ENCODE measurements at places on chromosomes 6 and 20. TPM values are rescaled to one million over a fixed set of nuclear protein-coding genes. Genes with fewer than 3 reads are reported as not detected.

Gene IPCEF1
- polyA plus RNA-seq = 1.2 TPM

Gene COX4I2
- polyA plus RNA-seq = 7.0 TPM

Gene OSER1
- polyA plus RNA-seq = 28.2 TPM

Gene UQCC2
- polyA plus RNA-seq = 77.2 TPM

Gene HTR1E
- polyA plus RNA-seq = not detected

GRCh38 chr6:56906752-56907151 is 48.2 kb upstream of the BEND6 start:
- DNase-seq = no peak

- no peak for DNase-seq
These were observed 61.7 kb downstream of the E2F3 start for GRCh38 chr6:20463396-20463795.

- no peak for DNase-seq
These were observed 97.9 kb downstream of the GJA1 start for GRCh38 chr6:121533321-121533841.
